Type B pancreatic cell (in vitro differentiated cells): ENCODE measurements at places on chromosomes 2 and 18.

DNA sequence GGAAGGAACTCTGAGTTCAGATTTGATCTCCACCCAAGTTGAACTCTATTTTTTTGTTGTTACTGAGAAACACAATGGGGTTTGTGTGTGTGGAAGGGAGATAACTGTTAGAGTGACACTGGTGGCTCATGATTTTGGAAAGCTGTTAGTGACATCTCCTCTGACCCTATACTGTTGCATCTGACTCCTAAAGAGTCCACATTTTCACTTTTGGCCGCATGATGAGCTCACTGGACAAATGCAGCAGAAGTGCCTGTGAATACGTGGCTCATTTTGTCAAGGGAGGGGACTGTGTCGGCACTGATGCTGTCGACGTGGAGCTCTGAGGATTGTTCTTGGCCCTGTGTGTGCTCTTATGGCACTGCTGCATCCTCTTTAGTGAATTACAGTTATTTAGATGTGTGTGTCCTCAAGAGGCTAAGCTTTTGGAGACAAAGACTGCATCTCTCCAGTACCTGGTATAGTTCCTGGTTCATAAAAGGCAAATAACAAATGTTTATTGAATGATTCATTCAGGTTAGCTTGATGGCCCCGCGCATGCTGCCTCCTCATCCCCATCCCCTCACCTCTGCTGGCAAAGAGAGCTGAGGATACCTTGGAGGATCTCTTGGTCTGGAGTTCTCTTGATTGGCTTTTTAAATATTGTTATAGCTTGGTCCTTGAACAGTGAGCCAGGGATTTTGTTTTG, 135.4 kb downstream of the PHLPP1 start:
- H3K36me3 ChIP-seq: peaks cover 10% of the 10 kb centered on the region
- H3K4me3 ChIP-seq: no peak overlapping the region
- H3K4me1 ChIP-seq: peaks cover 4% of the 10 kb centered on the region
- DNase-seq: no peak

DNA sequence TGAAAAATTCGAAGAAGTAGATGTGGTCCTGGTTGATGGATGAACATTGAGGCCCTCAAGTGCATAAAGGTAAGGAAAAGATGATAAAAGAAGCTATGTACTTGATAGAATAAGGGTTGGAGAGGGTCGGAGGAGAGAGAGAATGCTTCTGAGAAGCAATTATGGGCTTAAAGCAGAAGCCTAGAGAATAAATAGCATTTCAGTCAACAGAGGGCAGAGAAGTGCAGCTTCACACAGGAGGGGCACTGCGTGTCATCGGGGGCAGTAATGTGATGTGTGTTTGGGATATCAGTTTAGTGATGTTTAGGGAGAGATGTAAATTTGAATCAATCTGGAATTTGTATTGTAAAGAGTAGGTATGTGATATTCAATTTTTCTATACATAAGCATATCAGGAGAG, 334.5 kb downstream of the PIK3C3 start:
- no peak overlapping the region for H3K27ac ChIP-seq
- no peaks in the 10 kb centered on the region for H3K27me3 ChIP-seq
- no peaks in the 10 kb centered on the region for H3K36me3 ChIP-seq
- H3K4me1 ChIP-seq: no peaks in the 10 kb centered on the region
- no peak for DNase-seq

GRCh38 chr2:147550995-147551731, 293.7 kb upstream of the ACVR2A start:
- DNase-seq: no peak
- peaks cover 10% of the 10 kb centered on the region for H3K4me1 ChIP-seq
- peaks cover 20% of the 10 kb centered on the region for H3K27me3 ChIP-seq

DNA sequence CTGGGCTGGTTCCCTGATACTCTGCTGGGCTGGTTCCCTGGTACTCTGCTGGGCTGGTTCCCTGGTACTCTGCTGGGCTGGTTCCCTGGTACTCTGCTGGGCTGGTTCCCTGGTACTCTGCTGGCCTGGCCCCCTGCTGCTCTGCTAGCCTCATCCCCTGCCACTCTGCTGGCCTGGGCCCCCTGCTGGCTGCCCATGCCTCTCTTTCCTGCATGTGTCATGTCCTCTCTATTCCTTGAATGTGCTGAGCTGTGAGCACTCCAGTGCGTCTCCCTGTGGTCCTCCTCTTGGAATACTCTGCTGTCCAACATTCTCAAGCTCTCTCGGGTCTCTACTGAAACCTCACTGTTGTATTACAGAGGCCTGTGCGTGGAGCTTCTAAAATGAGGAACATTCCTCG, 216.3 kb downstream of the RNF144A start:
- H3K4me3 ChIP-seq: no peak overlapping the region
- no peak for DNase-seq
- H3K27me3 ChIP-seq: no peaks in the 10 kb centered on the region
- H3K27ac ChIP-seq: no peak overlapping the region
- H3K36me3 ChIP-seq: no peaks in the 10 kb centered on the region

DNA sequence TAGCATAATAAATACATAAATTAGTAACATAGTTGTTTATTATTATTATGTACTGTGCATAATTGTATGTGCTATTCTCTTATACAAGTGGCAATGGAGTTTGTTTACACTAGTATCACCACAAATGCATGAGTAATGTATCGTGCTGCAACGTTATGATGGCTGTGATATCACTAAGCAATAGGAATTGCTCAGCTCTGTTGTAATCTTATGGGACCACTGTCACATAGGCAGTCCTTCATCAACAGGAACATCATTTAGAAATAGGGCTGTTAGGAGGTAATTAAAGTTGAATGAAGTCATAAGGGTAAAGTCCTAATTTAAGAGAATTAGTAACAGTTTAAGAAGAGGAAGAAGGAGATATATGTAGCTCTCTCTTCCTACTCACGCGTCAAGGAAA, 33.8 kb downstream of the TEX51 start:
- H3K27me3 ChIP-seq: peaks cover 10% of the 10 kb centered on the region
- no peaks in the 10 kb centered on the region for H3K36me3 ChIP-seq
- no peak overlapping the region for H3K27ac ChIP-seq
- peaks cover 5% of the 10 kb centered on the region for H3K4me1 ChIP-seq
- DNase-seq: no peak

DNA sequence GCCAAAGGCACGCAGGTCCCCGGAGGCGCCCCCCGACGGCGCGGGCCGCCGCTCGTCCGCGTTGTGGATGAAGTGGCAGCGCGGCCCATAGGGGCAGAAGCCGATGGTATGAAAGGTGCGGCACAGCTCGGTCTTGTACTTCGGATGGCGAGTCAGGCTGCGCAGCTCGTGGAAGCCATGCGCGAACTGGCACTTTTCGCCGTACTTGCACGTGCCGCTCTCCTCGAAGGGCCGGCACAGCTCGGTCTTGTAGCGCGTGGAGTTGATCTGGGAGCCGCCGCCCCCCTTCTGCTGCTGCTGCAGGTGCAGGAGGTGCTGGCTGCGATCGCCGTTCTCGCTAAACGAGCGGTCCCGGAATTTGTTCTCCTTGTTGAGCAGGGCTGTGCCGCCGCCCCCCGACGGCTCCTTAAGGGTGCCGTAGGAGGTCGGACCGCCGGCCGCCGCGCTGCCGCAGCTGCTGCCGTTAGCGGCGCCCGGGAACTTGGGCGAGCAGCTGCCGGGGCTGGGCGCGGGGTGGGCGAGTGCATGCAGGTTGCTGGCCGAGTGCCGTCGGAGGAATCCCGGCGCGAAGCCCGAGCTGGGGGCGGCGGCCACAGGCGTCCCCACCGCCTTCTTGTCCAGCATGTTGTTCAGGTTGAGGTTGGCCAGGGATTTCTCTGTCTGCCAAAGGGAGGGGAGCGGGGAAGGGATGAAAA, 1.2 kb downstream of the ZFP36L2 start:
- DNase-seq: peak; percentile 79
- H3K4me3 ChIP-seq: peak overlapping the region; percentile 95
- peak overlapping the region; percentile 88 for H3K27ac ChIP-seq
- peaks cover 30% of the 10 kb centered on the region for H3K36me3 ChIP-seq
- peaks cover 7% of the 10 kb centered on the region for H3K27me3 ChIP-seq

GRCh38 chr2:160377204-160377995, 116.2 kb downstream of the RBMS1 start:
- H3K4me1 ChIP-seq: peaks cover 54% of the 10 kb centered on the region
- no peak for DNase-seq
- no peak overlapping the region for H3K4me3 ChIP-seq
- peaks cover 10% of the 10 kb centered on the region for H3K36me3 ChIP-seq
- H3K27me3 ChIP-seq: no peaks in the 10 kb centered on the region

- H3K27me3 ChIP-seq: no peaks in the 10 kb centered on the region
- no peak for DNase-seq
- H3K27ac ChIP-seq: no peak overlapping the region
These were observed 60.6 kb upstream of the LYPD1 start for GRCh38 chr2:132730611-132731010.

DNA sequence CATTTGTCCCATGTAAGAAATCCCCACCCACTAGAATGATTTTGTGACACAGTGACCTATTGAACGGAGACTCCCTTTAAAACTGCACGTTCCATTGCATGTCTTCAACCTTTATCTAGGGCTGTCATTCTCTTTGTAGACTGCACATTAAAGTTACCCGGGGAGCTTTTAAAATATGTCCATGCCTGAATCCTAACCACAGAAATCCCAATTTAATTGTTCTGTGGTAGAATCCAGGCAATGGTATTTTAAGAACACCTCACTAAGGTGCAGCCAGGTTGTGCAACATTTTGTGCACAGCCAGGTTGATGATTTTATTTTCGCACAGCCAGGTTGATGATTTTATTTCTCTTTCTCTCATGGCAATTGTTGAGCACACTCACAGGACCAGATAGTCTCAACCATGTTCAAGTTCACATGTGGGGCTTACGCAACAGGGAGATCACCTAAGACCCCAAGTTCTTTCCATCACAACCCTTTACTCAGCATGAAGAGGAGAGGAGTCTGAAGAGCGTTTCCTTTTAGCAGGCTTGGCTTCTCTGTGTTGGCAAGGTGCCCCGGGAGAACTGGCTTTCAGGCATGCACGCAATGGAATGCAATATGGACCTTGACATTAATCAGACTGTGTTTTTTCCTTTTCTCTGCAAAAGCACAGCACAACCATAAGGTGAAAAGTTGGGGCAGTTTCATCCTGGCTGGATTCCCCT, 467.3 kb upstream of the ETAA1 start:
- H3K36me3 ChIP-seq: no peaks in the 10 kb centered on the region
- no peak for DNase-seq
- H3K4me3 ChIP-seq: peak overlapping the region; percentile 68
- H3K4me1 ChIP-seq: peaks cover 21% of the 10 kb centered on the region
- H3K27ac ChIP-seq: peak overlapping the region; percentile 90

DNA sequence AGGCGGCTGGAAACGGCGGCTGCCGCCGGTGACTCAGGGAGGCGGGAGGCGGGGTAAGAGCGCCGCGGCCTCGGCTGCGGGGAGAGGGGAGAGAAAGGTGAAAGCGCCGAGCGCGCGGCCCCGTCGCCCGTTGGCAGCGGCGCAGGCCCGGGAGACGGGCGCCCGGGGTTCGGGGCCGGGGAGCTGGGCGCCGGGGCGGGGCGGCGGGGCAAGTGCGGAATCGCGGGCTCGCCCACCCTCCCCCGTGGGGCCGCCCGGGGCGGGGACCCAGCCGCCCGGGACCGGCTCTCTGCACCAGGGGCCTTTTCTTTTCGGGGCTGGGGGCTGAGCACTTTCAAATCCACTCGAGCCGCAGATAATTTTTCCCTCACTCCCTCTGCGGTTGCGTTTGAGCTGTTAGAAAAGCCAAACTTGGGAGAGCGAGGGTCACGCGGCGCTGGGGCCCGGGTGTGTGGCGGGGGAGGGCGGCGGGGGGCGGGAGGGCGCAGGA, 266 bp downstream of the KDM3A start:
- peaks cover 37% of the 10 kb centered on the region for H3K36me3 ChIP-seq
- H3K27ac ChIP-seq: peak overlapping the region; percentile 100
- H3K4me1 ChIP-seq: peaks cover 36% of the 10 kb centered on the region
- peaks cover 13% of the 10 kb centered on the region for H3K27me3 ChIP-seq
- no peak for DNase-seq
- peak overlapping the region; percentile 96 for H3K4me3 ChIP-seq

DNA sequence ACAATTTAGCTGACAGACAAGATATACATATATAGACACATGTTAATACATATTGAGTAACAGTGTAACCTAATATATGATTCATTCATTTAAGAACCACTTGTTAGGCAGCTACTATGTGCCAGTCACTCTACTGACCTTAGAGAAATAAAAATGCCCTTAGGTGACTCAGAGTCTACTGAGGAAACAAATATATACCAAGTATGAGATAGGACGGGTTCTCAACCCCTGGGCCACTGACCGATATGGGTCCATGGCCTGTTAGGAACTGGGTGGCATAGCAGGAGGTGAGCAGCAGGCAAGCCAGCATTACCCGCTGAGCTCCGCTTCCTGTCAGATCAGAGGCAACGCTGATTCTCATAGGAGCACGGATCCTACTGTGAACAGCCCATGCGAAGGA, 14.8 kb downstream of the STRN start:
- H3K27me3 ChIP-seq: no peaks in the 10 kb centered on the region
- H3K27ac ChIP-seq: peak overlapping the region; percentile 97
- peaks cover 34% of the 10 kb centered on the region for H3K4me1 ChIP-seq
- peak overlapping the region; percentile 12 for H3K4me3 ChIP-seq
- peaks cover 12% of the 10 kb centered on the region for H3K36me3 ChIP-seq

- H3K36me3 ChIP-seq: no peaks in the 10 kb centered on the region
- H3K4me3 ChIP-seq: no peak overlapping the region
These were observed 58.6 kb upstream of the GLS start for GRCh38 chr2:190822043-190822442.
